ENCODE measurements at places on chromosomes 1 and 21.

- DNase-seq, result peak; percentile 26
Measured at GRCh38 chr1:121516234-121516967, 331.6 kb downstream of the SRGAP2C start.

GRCh38 chr1:60959701-60960100 is 122.7 kb upstream of the NFIA start:
- DNase-seq, result no peak

GRCh38 chr1:169318536-169319244 is 48.9 kb downstream of the NME7 start:
- DNase-seq, result no peak

DNA sequence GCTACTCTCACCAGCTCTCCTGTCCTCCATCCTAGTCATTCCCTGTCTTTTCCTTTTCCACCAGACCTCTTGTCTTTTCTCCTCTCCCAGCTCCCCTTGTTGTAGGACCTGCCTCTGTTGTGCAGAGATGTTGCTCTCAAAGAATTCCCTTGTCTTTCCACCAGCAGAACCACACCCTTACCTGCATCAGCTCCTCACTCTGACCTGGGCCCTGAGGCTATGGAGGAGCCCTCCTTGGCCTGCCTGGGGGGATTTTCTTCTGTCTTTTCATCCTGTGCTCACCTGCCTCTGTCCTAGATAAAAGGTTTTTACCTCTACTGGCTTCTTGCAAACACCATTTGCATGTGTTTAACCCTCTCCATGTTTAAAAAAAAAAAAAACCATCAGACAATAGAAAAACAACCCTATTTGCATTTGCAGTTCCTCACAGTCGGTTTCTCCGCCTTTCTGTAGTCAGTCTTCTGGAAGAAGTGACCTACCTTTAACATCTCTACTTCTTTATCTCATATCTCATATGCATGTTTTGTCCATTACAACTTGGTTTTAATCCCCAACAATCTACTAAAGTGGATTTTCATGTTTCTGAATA is 12.1 kb downstream of the FCRL5 start:
- no peak for DNase-seq

DNA sequence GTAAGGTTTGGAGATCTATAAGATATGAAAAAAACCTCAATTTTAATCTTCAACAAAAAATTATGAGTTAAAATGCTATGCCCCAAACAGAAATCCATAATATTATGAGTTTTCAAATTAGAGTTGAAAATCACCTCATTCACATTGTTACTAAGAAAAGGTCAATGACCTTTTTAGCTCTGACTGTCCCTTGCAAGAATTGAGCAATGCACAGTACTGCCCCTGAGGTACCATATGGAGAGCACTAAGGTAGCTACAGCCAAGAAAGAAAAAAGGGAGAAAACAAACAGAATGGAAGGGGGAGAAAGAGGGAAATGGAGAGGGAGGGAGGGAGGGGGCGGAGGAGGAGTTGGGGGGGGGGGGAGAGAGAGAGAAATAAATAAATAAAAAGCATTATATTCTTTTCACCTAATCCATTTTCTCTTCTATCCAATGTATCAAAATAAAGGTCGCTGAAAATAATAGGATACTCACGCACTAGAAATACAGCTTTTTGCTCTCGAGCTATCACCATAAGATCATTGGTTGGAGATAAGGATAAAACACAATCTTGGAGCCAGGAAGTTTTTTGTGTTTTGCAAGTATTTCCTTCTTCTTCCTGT is 58.8 kb downstream of the RAB3GAP2 start:
- DNase-seq, result no peak

- no peak for DNase-seq
Measured at GRCh38 chr1:114441332-114441731, 69.7 kb downstream of the TRIM33 start.

DNA sequence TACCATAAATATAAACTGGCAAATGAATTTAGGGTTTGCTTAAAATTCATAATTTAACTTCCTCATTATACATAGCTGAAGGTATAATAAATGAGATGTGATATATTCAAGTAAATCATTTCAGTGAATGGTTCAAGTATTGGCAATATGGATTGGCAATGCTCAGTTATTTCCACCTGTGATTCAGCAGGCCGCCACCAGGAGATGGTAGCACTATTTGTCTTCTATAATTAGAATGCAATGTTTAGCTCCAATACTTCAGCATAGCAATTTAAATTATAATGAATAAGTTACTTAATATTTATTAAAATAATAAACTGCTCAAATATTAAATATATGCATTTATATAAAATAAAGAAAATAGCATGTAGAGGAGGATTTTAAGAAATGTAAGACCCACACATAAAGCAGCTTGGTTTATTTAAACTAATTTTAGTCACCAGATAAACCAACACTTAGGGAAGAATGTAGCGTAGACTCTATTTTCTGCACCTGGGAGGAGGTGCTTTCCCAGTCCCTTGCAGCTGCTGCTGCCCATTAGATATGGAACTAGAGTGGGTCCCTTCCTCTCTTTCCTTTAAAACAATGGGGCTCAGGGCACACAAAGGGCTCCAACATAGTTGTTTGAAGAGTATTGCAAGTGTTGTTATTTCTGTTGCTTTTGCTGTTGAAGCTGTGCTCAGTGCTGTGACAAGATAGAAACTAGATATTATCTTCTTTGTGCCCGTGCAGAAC is 62.1 kb downstream of the PLPPR4 start:
- DNase-seq, result no peak

DNA sequence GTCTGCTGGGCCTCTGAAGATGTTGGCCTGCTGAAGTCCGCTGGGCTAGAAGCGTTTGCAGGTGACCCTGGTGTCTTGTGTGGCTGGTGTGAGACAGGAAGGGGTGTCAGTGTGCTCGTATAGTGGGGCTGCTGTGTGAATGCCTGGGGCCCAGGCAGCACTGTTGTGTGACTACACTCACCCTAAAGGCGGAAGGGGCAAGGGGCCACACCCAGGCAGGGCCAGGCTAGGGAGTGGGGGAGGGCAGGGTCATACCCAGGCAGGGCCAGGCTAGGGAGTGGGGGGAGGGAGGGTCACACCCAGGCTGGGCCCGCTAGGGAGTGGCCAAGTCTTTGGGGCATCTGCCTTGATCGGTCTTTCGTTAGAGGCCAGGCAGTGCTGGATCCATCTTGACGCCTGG is 25.0 kb downstream of the PDXK start:
- DNase-seq, result no peak

DNA sequence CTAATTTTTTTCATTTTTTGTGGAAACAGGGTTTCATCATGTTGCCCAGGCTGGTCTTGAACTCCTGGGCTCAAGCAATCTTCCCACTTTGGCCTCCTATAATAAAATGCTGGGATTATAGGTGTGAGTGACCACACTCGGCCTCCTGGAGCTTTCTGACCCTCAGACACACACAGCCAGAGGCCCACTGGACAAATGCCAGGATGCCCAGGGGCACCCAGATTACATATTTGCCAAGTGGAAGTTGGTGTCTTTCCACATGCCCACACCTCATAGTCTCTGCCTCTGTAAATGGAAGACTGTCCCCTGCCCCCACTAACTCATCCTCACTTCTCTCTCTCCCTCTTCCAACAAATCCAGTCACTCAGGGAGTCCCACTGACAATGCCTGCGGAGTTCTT is 63.4 kb upstream of the LRP8 start:
- no peak for DNase-seq

GRCh38 chr1:6259491-6260362 is 1.2 kb downstream of the GPR153 start:
- peak; percentile 81 for DNase-seq

- DNase-seq, result no peak
Measured at GRCh38 chr1:189769448-189769847, 708.2 kb downstream of the BRINP3 start.

- no peak for DNase-seq
Measured at GRCh38 chr1:166679369-166679768, 159.9 kb upstream of the POGK start.

All from activated T-cell treated with anti-CD3 and anti-CD28 coated beads, Interleukin-2, amount 50 U/mL, for 1 hour (primary cell).